Naive thymus-derived CD4-positive, alpha-beta T cell (primary cell): ENCODE measurements at places on chromosomes 6 and 20. TPM values are rescaled to one million over a fixed set of nuclear protein-coding genes. Genes with fewer than 3 reads are reported as not detected.

DNA sequence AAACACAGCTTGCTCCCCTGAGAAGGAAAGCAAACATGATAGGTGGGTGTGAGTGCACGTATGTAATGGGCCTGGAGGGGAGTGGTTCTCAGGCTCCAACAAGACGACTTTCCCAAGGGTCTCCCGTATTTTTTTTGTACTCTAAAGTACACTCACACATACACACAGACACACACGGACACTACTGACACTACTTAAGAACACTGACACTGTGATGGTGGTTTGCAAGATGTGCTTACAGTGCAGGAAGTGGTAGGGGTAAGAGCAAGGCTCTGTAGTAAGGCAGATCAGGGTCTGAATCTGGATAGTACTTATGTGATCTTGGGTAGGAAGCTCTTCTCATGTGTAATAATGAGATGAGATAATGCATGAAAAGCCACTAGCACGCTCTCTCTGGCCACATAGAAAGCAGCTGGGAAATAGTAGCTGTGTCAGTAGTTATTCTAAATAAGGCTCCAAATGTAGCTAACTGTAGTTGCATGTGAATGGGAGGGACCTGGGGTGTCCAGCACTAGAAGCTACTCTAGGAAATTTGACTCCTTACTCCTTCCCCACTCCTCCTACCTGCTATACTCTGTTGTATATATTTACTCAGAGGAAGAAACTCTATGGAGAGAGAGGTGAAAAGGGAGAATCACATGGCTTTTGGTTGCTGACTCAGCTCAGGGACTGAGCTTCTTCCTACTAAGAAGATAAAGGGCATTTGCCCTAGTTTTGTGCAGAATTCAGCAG is 8.4 kb upstream of the ZBTB24 start:
- peak; percentile 38 for DNase-seq

- DNase-seq: no peak
Observed at GRCh38 chr6:158894193-158894592, 75.0 kb upstream of the EZR start.

DNA sequence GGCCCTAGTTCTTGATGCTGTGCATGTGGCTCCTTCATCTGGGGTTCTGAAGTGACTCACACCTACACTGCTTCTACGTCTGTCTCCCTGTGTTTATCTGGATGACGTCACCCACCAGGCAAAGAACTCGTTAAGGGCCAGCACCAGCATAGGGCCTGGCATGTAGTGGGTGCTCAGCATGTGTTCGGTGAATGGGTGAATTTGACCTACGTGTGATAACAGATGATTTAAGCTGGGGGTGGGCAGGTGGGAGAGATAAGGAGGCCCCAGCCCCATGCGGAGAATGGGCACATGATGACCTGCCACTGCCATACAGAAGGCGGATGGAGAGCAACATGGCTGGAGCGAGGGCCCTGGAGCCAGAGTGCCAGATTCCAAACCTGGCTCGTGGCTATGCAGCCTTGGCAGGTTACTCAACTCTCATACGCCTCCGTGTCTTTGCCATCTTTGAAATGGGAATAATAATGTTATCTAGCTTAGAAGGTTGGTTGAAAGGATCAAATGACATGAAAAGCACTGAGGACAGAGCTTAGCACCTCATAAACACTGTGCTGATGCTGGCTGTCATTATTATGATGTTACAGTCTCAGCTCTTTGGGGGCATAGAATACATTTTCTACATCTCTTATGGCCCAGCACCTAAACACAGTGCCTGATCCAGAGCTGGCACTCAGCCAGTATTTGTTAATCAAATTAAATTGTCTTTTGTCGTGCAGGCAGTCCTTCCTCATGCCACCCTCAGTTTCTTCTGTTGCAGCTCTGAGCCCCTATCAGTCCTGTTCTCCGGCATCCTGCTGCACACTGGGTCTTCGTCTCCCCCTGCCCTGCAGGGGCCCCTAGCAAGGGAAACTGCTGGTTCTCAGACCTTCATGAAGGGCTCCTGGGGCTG is 39.6 kb downstream of the VEGFA start:
- DNase-seq: no peak

DNA sequence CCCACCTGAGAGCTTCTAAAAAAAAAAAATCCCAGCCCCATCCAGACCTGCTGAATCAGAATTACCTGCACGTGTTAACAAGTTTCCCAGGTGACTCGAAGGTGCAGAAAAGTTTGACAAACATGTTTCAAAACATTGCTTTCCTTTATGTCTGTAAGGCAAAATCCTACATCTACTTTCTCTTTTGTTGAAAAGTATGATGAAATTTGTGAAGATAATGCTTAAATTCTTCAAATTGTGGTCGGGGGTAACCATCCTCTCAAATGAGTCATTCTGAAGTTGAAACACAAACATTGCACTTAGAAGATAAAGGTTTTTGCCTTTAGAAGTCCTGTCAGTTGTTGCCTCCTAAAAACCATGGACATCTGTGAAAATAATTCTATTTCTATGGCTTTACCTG is 429.7 kb downstream of the EPHA7 start:
- no peak for DNase-seq

DNA sequence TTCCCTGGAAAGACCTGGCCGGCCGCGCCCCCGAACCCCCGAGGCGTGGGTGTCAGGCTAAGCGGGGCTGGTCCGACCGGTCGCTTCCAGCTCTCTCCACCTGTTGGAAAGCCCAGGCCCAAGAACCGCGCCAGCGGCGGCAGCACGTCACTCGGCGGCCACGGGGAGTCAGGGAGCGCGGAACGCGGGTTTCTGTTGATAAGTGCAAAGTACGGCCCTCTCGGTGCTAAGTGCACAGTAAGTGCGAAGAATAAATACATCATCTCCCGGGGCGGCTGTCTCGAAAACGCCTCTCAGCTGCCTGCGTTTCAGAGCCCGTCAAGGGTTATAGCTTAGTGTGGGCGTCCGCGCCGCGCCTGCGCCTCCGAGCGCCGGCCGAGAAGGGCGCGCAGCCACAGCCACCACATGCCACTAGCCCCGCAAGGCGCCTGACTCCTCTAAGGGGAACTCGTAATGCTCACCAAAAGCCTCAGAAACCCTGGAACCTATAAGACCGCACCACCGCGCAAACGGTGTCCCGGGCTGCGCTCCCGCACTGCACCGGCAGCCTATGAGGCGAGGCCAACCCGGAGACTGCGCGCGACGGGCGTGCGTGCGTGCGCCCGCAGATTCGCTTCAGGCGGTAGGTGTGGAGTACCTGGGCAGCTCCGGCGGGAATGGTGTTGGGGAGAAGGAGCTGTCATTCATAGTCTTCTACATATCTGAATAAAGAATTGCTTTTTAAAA is 9.2 kb upstream of the TBX18 start:
- DNase-seq: no peak

- DNase-seq: no peak
Observed at GRCh38 chr20:56964901-56965300, 301.5 kb downstream of the BMP7 start.

DNA sequence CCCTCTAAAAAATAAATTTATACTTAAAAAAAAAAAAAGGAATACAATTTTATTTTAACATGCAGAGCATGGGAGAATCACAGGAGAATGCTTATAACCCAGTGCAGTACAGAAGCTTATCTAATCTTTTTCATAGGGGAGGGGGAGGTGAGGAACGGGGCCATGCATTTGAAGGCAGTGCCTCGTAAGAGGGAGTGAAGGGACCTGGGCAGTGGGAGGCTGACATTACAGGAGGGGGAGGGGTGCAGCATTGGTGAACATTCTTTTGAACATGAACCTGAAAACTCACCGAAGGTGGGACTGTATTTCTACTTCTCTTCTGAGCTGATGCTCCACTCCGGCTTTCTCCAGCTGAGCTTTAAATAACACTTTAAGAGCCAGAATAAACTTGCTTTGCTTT is 9.3 kb downstream of the AURKA start:
- DNase-seq: no peak

- no peak for DNase-seq
Observed at GRCh38 chr20:50341880-50342637, 151.4 kb downstream of the CEBPB start.

DNA sequence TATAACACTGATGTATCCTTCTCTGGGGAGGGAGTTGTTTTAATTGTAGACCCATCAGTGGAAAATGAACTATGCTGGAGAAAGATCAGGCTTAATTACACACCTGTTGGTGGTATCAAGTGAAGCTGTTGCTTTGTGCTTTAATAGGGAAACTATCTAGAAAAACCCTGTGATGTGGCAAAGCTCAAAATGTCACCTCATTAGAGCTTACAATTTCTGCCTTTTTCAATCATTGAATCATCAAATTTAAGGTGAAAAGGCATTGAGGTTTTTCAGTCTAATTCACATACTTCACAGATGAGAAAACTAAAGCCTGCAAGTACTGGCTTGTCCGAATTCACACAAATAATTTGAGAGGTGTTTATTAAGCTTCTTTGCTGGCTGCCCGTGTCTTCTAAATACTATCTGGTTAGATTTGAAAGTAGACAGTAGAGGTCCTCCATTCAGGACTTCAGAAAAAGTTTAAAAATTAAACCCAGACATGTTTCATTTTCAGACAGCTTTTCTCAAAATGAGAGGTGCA is 143.3 kb upstream of the MAP3K7 start:
- no peak for DNase-seq

- peak; percentile 81 for DNase-seq
Observed at GRCh38 chr6:107822176-107823046, 1.7 kb downstream of the SCML4 start.

- DNase-seq: peak; percentile 59
Observed at GRCh38 chr20:64077876-64078551, 1.3 kb downstream of the RGS19 start.

DNA sequence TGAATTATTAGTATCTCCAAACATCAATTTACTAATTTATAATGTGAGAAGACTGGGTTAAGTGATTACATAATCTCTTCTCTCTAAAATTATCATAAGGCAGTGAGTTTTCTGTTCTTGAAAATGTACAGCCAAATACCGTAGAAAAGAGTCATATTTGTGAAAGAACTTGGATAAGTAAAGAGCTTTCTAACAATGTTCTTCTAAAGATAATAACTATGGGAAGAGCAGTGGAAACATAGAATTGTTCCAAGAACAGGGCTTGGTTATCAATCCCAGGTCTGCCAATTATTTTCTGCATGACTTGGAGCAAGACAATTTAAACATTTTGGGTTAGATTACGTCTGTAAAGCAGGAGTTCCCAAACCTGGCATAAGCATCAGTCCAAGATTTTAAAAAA is 198.1 kb upstream of the SGK1 start:
- DNase-seq: no peak

DNA sequence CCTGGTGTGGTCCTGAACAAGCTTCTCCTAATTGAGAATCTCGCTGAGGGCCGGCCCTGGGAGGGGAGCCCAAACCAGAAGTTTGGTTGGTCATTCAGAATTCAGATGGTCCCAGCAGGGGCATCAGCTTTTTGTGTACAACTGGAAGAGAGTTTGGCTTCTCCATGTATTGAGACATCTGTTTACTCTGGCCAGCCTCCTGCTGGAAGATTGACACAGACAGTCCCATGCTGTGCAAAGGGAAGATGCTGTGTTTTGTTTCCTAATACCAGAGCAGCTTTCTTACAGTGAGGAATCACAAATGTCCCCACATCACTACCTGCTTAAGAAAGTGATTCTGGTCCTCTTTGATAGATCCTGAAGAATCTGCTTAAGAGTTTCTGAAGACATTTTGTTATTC is 97.8 kb downstream of the PLEKHG1 start:
- no peak for DNase-seq

DNA sequence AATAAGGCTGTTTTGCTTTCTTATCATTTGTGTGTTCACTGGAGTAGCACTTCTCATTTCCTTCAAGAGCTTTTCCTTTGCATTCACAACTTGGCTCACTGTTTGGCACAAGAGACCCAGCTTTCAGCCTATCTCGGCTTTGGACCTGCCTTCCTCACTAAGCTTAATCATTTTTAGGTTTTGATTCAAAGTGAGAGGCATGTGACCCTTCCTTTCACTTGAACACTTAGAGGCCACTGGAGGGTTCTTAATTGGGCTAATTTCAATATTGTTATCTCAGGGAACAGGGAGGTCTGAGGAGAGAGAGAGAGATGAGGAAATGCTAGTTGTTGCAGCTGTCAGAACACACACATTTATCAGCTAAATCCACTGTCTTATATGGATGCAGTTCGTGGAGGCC is 82.9 kb upstream of the SCAF8 start:
- no peak for DNase-seq

- DNase-seq: no peak
Observed at GRCh38 chr6:22001396-22002027, 295.3 kb downstream of the PRL start.

GRCh38 chr20:50257860-50258259 is 67.2 kb downstream of the CEBPB start:
- DNase-seq: no peak

Gene MTFR2
- 0.63 TPM for polyA plus RNA-seq

Gene CDK19
- polyA plus RNA-seq: 1.4 TPM

Gene GJE1
- not detected for polyA plus RNA-seq

Gene PHF3
- 40.0 TPM for polyA plus RNA-seq

Gene PCNA
- 67.4 TPM for polyA plus RNA-seq

Gene GTF3C6
- polyA plus RNA-seq: 89.9 TPM

Gene CFAP61
- polyA plus RNA-seq: not detected

Gene SLC22A2
- not detected for polyA plus RNA-seq

Gene EEF1A2
- polyA plus RNA-seq: not detected

Gene LIN28B
- polyA plus RNA-seq: not detected

Gene CEP85L
- 47.8 TPM for polyA plus RNA-seq

Gene CD93
- 0.02 TPM for polyA plus RNA-seq

Gene RFX6
- not detected for polyA plus RNA-seq

Gene PLA2G7
- polyA plus RNA-seq: not detected

Gene XRN2
- 83.2 TPM for polyA plus RNA-seq
